NCI-H1417 (cell line): ENCODE measurements at places on chromosomes 1 and 21.
A peak's percentile ranks its signal among the peaks of the same experiment; 100 is the strongest.

- DNase-seq = no peak
Observed at GRCh38 chr1:223549740-223550139, 115.8 kb downstream of the CAPN8 start.

- DNase-seq = no peak
Observed at GRCh38 chr1:36894824-36895223, 139.5 kb downstream of the GRIK3 start.

DNA sequence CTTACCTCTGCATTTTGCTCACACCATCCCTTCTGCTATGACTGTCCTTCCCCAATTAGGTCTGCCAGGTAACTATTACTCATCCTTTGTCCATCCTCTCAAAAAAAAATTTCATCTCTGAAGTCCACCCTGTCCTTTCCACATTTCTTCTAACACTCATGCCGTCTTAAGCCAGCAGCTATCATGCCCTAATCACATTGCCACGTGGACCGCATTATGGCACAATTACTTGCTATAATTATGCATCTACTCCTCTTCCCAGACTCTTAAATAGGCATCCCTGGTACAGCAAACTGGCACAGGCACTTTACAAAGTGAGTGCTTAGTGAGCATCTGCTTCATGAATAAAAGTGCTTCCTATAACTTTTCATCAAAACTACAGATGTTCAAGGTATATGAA is 295.4 kb upstream of the ESRRG start:
- DNase-seq = no peak

DNA sequence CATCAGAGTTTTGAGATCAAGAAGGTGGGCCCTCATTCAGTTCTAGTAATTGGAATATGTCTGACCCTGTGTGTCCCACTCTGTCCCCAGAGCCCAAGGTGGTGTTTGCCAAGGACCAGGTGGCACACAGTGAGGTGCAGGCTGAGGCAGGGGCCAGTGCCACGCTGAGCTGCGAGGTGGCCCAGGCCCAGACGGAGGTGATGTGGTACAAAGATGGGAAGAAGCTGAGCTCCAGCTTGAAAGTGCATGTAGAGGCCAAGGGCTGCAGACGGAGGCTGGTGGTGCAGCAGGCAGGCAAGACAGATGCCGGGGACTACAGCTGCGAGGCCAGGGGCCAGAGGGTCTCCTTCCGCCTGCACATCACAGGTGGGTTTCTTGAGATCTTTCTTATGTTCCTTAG is 35.2 kb downstream of the OBSCN start:
- no peak for DNase-seq

GRCh38 chr1:173798078-173798477 is 26.4 kb upstream of the DARS2 start:
- DNase-seq = no peak

GRCh38 chr1:65623895-65624294 is 168.8 kb upstream of the PDE4B start:
- no peak for DNase-seq

GRCh38 chr1:93488207-93488606 is 40.3 kb downstream of the FNBP1L start:
- DNase-seq = no peak

DNA sequence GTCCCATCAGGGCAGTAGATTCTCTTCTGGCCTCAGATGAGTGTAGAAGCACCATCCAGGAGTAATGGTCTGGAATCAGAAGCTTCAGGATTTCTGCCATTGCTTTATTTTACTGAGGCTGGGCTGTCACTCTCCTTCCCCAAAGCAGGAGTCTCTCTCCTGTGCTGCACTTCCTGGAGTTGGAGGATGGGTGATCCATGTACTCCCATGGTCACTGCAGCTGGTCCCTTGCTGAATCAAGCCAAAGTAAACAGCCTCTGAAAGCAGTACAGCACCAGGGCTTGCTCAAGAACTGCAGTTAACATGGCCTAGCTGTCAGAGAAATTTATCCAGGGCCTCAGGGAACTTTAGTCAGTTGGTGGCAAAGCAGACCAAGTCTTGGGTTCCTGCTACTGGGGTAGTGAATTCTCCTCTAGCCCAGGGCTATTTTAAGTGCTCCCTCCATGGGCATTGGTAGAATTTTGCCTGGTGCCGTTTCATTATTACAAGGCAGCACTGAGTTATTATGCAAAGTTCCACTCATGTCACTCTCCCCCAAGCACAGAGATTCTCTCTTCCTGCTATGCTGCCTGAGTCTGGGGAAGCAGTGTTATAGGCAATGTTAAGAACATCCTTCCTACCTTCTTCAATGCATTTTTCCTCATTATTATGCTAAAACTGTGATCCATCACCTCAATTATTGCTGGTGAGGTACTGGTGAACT is 29.5 kb downstream of the DRAM2 start:
- no peak for DNase-seq

GRCh38 chr1:98176936-98177335 is 256.1 kb upstream of the DPYD start:
- DNase-seq = no peak

DNA sequence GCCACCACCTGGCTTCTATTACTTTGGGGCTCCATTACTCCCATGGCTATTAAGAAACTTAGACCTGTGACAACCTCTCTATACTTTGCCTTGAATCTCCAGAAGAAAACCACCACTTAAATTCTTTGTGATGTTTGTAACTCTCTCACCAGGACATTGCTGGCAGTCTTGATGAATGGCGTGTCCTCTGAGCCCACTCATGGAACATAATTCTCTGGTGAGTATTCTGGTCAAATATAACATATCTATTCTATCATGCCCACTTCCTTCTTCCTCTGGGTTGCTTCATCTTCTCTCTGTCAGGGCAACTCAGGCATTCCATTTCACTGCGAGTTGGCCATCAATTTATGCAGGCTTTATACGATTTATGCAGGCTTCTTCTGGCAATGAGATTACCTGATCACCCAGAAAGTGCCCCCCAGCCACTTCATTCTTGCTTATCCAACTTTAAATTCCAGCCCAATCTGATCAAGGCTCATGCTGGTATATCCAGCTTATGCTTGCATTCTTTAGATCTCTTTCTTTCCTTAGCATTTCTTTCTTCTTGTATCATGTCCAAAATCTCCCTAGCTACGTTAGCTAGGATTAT is 112.0 kb upstream of the CHRM3 start:
- DNase-seq = no peak

- DNase-seq = no peak
Observed at GRCh38 chr1:40151457-40152079, 9.6 kb upstream of the RLF start.

GRCh38 chr1:178275553-178275952 is 181.6 kb downstream of the RASAL2 start:
- no peak for DNase-seq

- no peak for DNase-seq
Observed at GRCh38 chr1:156359973-156360372, 9.0 kb upstream of the RHBG start.

DNA sequence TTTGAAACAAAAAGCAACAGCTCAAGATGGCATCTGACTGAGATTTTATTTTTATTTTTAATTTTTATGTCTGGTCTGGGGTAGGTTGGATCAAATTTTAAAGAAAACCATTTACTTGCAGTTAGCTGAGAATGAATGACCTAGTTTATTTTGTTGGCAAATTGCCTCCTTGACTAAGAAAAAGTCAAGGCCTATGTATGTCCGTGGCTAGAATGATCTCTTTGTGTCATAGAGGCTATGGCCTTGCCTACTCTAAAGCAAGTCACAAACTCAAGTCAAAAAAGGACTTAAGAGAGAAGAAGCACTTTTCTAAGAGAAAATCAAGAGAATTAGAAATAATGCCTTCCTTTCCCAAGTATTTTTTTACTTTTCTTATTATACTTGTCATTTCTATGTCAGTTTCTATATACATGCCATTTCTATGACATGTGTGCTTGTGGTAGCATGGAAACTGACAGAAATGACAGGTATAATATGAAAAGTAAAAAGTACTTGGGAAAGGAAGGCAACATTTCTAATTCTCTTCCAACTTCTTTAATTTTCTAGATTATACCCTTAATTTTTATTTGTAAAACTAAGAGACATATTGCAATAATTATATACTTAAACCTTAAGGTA is 136.7 kb downstream of the CENPF start:
- no peak for DNase-seq

DNA sequence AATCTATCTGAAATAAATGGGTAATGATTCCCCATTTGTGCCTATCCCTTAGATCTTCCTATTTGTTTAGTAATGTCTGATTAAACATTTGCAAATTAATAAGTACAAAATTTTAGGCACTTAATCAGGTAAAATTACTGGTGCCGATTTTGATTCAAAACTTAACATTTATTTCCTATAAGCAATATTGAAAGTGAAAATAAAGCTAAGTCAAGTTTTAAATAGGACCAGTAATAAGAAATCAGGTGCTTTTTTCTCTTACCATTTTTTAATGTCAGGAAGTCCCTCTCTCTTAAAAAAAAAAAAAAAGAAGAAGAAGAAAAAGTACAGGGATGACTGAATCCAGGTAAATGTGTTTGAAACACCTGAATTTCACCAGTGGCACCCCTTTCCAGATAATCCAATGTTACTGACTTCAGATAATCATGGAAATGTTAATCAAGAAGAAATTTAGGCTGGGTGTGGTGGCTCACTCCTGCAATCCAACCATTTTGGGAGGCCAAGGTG is 836 bp upstream of the GBP4 start:
- DNase-seq = no peak

DNA sequence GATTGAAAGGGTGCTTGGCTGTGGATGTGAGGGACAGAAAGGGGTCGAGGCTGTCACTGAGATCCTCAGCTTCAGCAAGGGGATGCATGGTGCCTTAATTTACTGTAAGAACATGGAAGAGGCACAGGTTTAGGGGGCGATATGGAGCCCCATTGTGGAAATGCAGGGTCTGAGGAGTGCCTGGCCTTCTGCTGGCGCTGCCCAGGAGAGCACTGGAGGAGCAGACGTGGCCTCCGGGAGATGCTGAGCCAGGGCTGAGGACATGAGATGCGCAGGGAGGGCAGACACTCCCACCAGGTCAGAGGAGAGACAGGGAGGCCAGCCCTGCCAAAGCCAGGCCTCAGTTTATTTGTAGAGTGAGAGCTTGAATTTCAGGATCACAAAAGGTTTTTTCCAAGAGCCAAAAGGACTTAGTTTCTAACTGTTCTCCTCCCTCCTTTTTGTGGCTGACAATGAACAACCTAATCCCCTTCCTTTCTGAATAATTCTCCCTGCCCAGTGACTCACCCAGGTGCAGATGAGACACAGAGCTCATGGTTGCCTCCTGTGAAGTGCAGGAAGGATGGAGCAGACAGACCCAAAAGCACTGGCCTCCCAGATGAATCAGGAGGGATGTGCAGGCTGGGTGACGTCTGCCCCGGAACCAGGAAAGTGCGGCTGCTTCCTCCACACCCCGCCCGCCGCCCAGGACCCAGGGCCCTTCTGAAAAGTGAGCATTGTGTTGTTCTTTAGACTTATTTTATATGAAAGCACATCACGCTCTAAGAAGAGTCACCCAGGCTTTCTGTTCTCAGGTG is 73.0 kb upstream of the TMPRSS2 start:
- DNase-seq = no peak

GRCh38 chr1:114345930-114346479 is 165.0 kb downstream of the TRIM33 start:
- no peak for DNase-seq

DNA sequence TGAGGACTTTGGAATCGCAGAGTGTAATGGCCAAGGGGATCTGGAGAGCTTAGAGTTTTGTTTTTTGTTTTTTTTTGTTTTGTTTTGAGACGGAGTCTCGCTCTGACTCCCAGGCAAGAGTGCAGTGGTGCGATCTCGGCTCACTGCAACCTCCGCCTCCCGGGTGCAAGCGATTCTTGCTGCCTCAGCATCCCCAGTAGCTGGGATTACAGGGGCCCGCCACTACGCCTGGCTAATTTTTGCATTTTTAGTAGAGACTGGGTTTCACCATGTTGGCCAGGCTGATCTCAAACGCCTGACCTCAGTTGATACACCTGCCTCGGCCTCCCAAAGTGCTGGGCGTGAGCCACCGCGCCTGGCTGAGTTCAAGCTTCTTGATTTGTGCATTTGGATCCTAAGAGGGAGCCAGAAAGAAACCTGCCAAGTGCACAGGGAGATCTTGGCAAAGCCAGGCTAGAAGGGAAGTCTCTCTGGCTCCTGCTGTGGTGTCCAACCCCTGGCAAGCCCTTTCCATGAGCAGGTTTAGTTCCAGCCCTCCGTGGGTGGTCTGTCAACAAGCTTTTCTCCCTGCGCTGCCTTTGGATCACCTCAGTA is 852 bp downstream of the FAAH start:
- DNase-seq = peak; percentile 22

DNA sequence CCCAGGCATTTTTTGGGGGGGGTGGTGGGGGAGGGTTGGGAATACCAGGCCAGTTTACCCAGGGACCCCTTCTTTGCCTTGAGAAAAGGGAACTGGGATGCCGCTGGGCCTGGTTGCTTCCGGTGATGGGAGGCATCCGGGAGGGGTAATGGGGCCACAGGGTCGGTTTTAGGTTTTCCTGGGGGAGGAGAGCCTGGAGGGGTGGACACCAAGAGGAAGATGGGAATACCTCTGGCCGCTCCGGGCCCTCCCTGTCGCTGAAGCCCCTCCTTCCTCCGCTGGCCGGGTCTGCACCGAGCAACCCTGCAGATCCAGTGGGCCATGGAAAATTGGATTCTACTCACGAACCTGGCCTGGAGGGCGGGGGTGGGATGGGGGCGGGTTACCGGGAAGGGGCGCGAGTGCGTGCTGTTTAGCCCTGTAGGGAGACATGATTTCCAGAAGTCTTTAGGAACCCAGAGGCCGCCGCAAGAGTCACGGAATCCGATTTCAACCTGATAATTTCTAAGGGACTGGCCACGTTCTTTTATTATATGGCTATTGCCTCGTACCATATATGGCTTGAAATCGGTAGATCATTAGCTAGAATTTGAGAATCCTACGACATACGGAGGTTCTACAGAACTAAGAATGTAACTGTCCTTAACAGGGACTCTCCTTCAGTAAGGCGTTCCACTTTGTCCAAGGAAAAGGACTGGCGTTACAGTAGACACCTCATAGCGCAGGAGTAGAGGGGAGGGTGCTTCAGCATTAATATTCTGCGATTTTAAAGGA is 749 bp downstream of the AKIRIN1 start:
- peak; percentile 46 for DNase-seq

DNA sequence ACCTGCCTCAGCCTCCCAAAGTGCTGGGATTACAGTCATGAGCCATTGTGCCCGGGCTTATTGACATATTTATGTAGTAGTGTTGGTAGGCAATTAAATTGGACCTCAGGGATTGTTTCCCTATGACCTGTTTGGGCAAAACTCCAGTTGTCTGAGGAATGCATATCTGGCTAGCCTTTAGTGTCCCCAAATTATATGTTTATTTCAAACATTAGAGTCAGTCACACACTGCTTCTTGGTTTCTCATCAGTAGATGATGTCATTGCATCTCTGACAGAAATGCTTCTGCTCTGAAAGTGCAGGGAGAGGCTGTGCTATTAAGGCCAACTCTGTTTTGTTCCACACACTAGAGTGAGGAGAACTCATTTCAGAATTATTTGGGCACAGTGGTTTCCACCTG is 12.5 kb downstream of the PIP5K1A start:
- DNase-seq = no peak

DNA sequence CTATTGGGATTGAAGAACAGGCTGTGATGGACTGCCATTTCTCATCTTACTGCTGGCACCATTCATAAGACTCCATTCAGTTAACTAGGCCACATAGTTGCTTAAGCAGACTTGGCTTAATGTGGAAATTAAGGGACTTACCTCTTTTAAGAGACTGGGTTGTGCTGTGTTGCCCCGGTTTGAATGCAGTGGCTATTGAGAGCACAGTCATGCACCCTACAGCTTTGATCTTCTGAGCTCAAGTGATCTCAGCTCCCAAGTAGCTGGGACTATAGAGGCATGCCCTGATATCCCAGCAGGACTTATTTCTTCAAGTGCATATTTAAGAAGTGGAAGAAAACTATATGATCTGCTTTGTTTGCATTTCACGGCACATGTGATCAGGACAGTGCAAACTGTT is 181.1 kb downstream of the RASAL2 start:
- no peak for DNase-seq

- DNase-seq = no peak
Observed at GRCh38 chr1:905071-905749, 18.5 kb upstream of the SAMD11 start.
